ENCODE measurements at places on chromosomes 7 and 10. TPM values are rescaled to one million over a fixed set of nuclear protein-coding genes. Genes with fewer than 3 reads are reported as not detected.

The TOMM7 gene
- total RNA-seq = 142 TPM

The SPRN gene
- 0.89 TPM for total RNA-seq

The BCAP29 gene
- total RNA-seq = 43.4 TPM

The HGF gene
- total RNA-seq = 4.7 TPM

The IFIT5 gene
- total RNA-seq = 11.9 TPM

The FAM237B gene
- total RNA-seq = not detected

The BTBD16 gene
- total RNA-seq = 1.3 TPM

All from skin of body (tissue), 3 donors.